Colonic mucosa (tissue), 4 donors: ENCODE measurements at places on chromosomes 3 and 15.

- no peaks in the 10 kb centered on the region for H3K27me3 ChIP-seq
- peak; percentile 71 for DNase-seq
- peaks cover 5% of the 10 kb centered on the region for H3K4me1 ChIP-seq
These were observed at the start of gene FAIM for GRCh38 chr3:138608322-138609135. FAIM (plus strand) TSS chr3:138608771; CDS start chr3:138619727, 10,956 bp downstream.

- H3K27ac ChIP-seq: no peak overlapping the region
- no peaks in the 10 kb centered on the region for H3K36me3 ChIP-seq
- peaks cover 21% of the 10 kb centered on the region for H3K4me1 ChIP-seq
- H3K4me3 ChIP-seq: no peak overlapping the region
These were observed 140.3 kb downstream of the RPLP1 start for GRCh38 chr15:69592954-69593353.

DNA sequence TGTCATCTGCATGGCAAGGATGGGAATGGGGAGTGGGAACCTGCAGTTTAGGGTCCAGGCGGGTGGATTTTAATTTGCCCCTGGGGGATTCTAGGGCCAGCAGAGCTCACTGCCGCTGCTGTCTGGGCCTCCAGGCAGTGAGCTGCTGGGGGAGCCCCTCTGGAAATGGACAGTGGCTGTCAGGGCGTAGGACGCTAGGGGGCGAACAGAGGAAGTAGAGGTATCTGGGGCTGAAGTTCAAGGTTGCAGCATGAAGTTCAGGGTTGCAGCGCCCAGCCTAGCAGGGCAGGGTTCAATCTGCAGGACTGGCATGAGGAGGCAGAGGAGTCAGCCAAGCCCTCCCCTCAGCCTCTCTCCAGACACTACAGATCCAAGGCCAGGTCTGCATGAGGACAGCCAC lies 49.5 kb downstream of the APBA2 start:
- H3K36me3 ChIP-seq: no peaks in the 10 kb centered on the region
- no peak overlapping the region for H3K27ac ChIP-seq
- H3K27me3 ChIP-seq: no peaks in the 10 kb centered on the region
- no peak for DNase-seq

DNA sequence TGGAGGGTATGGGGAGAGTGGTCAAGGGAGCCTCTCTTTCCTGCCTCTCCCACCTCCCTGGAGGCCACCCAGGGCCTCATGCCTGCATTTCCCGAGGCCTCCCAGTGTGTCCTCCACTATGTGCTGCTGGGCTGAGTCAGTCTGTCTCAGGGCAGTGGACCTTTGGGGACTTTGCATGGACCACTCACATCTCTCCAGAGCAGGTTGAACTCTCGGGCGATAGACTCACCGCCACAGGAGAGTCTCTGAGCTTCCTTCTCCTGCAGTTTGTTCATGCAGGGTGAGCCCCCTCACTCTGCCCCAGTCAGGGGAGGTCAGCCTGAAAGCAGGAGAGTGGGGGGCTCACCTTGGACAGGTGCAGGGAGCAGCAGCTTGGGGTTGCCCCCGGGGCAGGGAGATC lies 60.5 kb upstream of the SEC22A start:
- DNase-seq: no peak
- no peaks in the 10 kb centered on the region for H3K36me3 ChIP-seq
- no peaks in the 10 kb centered on the region for H3K27me3 ChIP-seq
- H3K4me1 ChIP-seq: no peaks in the 10 kb centered on the region
- H3K4me3 ChIP-seq: no peak overlapping the region
- H3K27ac ChIP-seq: no peak overlapping the region

- H3K36me3 ChIP-seq: no peaks in the 10 kb centered on the region
- no peaks in the 10 kb centered on the region for H3K27me3 ChIP-seq
- H3K4me3 ChIP-seq: no peak overlapping the region
- DNase-seq: no peak
- no peaks in the 10 kb centered on the region for H3K4me1 ChIP-seq
These were observed 311.7 kb downstream of the SATB1 start for GRCh38 chr3:18113417-18113816.
